NCI-H2171 treated with DMSO at 0.1 percent for 48 hours (cell line): ENCODE measurements at places on chromosomes 3 and 15.

DNA sequence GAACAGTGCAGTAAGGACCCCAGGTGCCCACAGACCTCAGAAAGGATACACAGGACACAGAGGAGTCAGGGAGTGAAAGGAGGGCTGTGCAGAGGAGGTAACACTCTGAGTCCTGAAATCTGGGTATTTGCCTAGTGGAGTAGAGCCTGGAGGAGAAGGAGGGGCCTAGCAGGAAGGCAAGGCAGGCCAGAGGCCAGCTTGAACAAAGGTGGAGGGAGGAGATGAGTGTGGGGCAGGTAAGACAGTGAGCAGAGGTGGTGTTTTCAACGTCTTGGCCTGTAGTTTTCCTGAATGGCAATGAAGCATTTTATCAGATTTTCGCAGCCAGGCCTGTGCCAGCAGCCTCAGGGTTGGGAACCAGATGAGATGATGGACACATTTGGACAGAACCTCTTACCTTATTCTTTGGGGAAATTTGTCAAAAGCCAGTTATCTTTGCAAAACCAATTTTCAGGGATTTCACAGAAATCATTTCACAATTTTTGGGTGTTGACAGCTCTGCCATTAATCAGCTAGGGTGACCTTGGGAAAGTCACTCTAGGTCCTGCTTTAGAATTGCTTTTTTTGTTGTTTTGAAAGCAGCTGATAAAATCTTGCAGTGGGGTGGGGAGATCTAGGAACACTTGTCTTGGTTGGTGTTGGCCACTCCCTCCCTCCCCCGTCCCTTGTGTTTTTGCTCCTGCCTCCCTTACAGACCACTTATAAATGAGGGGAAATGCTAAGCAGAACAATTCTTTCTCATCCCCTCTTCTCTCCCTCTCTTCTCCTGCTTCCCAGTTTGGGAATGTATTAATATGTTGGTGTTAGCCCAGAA is 38.4 kb downstream of the SPSB4 start:
- DNase-seq, result no peak

GRCh38 chr15:33278816-33279612 is 31.8 kb upstream of the RYR3 start:
- no peak for DNase-seq

GRCh38 chr3:101842245-101842934 is 6.9 kb upstream of the NFKBIZ start:
- no peak for DNase-seq

- DNase-seq, result peak; percentile 30
These were observed 520.4 kb downstream of the FOXP1 start for GRCh38 chr3:71062952-71063772.

- peak; percentile 9 for DNase-seq
These were observed 150.9 kb downstream of the LRRC28 start for GRCh38 chr15:99402014-99402729.

DNA sequence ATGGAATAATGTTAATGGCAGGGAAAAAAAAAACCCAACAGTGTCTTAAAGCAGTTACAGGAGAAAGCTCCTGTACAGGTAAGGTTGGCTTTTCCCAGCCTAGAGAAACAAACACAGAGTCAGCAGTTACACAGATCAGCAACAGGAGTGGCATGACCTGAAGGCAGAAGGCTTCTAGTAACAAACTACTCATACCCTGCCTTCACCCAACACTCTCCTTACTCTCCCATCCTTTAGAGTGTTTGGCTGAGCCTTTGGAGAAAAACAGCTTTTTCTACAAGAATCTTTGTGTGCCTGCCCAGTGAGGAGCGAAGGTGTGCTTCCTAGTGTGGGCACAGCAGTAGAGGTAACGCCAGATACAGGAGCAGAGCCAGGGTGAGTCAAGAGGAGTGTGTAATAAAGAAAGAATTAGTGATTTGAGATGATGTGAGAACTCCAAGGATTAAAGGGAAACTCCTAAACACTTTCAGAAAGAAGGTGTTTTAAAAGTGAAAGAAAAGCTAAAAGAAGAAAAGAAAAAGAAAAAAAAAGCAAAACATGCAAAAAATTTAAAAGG is 152.7 kb downstream of the POLR2M start:
- DNase-seq, result no peak

DNA sequence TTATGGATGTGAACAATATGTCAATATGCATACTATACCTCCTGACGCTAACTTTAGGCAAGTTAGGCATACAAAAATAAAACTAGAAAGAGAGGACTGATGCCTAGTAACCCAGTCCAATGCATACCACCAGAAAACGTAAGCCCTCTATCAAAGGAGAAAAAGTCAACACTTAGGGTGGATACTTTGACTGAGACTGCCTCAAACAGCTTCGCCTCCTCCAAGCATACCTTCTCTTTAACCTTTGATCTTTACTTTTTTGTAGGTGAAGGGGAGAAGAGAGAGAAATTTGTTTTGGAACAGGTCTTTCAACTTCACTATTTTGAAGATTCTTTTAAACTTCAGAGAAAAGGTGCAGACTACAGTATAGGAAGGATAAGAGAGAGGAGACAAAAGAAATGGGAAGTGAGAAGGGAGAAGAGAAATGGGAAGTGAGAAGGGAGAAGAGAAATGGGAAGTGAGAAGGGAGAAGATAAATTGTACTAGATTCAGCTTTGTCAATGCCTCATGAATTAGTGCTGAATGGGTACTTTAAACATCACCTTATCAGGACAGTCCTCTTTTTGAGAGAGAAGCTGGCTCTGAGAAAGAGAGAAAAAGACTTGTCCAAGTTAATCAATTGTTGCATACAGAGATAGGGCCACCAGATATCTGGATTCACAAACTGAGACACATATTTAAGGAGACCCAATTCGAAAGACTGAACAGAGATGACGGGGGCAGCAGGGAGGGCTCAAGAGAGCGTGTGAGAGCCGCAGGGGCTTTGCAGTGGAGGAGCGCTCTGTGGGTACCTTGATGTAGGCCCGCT is 1.0 kb downstream of the P3H2 start:
- no peak for DNase-seq

GRCh38 chr3:25589104-25589782 is 75.5 kb downstream of the TOP2B start:
- DNase-seq, result no peak

DNA sequence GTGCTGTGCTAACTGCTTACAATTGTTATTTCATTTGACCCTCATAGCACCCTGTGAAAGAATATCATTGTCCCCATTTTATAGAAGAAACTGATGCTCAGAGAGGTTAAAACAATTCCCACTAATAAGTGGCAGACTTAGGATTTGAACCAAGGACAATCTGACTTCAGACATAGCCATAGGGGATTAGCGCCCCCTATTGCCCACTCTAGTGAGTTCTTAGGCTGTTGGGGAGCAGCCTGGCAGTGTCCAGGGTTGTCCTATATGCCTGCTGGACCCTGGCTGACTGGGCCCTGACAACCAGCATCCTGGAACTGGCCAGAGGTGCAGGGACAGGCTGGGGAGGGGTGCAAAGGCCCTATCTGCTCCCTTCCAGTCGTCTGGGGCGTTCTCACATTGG is 15.4 kb downstream of the DPH3 start:
- DNase-seq, result no peak

DNA sequence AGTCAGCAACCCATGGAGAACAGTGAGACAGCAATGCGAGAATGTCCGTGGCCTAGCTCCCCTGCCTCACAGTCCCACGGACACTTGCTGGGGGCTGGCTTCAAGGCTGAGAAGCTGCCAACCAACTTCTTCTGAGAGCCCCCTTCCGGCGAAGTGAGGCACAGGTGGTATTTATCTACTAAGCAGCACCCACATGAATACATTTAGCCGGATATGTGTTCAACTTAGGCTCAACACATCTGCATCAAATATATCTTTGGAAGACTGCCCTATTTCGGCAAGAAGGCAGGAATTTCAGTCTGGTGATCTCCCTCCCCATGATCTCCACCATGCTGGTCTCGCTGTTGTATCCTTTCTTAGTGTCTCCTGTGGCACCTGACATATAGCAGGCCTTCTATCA is 340.9 kb upstream of the NR2E3 start:
- no peak for DNase-seq

DNA sequence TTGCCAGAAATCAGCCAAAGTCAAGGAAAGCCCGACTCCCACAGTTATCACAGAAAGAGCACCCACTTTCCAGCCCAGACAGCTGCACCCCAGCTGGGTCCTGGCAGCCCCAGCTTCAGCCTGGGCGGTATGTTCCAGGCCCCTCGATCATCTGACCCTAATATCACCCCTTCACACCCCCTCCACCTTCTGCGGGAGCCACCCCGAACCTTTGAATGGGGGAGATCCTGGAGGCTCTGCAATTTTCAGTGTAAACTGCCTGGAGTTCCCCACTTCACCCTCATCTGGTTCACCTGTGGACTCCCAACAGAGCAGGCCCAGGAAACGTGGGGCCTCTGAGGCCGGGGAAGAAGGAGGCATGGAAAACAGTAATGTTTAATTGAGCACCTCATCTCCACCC is 5.9 kb downstream of the PRSS50 start:
- no peak for DNase-seq

DNA sequence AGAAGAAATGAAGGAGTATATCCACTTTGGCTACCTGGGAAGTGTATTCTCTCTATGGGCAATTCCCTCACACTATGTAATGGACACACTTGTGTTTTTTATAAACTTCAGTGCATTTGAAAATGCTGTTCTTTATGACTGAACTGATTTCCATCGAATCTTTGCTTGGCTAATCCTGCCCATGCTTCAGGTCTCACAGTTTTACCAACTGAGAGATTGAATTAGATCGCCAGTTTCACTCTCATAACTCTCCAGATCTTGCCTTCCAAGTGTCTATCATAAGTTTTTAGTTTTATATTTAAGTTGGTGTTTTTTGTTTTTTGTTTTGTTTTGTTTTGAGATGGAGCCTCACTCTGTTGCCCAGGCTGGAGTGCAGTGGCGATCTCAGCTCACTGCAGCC is 73.5 kb upstream of the MBNL1 start:
- DNase-seq, result no peak

- no peak for DNase-seq
These were observed 278.7 kb upstream of the SOX2 start for GRCh38 chr3:181432992-181433391.

DNA sequence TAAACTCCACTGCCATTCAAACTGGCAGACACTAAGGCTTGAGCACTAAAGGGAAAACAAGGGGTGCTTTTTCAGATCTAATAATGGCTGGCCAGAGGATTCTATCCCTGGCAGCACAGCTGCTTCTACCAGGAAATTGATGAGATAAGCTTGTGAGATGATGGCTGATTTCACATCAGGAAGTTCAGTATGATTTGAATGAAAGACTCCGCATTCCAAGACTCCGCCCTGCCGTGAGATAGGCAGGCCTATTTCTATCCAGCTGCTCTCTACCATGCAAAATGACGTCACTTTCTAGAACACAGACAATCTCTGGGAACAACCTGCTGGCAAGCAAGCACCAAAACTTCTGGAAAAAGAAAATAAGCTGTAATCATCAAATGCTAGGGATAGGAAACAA is 171.8 kb downstream of the WDR76 start:
- no peak for DNase-seq

- no peak for DNase-seq
These were observed 187.8 kb downstream of the UBE3A start for GRCh38 chr15:25250906-25251622.

DNA sequence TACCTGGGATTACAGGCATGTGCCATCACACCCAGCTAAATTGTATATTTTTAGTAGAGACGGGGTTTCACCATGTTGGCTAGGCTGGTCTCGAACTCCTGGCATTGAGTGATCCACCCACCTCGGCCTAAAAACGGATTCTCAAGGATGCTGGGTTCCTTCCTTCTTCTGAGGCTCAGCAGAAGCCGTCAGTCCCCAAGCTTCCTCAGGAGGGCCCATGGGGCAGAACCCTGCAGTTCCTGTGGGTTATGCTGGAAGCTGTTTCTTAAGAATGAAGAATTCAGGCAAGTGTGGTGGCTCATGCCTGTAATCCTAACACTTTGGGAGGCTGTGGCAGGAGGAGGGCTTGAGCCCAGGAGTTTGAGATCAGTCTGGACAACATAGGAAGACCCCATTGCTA is 29.0 kb upstream of the ZNF710 start:
- DNase-seq, result no peak

DNA sequence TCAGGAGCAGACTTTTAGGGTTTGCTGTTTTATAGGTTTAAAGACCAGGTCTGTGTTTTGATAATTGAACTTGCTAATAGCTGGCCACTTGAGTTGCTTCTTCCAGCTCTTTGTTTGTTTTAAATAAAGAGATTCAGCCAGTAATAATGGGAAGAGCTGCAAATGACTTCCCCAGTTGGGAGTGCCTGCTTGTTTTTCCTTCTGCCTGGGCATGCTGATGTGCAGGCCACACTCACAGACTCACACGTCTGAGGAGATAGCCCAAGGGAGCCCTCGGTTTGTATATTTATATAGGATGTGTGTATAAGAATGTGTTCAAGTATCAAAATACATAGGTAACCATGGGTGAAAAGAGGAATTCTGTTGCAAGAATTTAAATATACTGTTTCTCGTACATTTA is 78.2 kb upstream of the BOC start:
- DNase-seq, result no peak

DNA sequence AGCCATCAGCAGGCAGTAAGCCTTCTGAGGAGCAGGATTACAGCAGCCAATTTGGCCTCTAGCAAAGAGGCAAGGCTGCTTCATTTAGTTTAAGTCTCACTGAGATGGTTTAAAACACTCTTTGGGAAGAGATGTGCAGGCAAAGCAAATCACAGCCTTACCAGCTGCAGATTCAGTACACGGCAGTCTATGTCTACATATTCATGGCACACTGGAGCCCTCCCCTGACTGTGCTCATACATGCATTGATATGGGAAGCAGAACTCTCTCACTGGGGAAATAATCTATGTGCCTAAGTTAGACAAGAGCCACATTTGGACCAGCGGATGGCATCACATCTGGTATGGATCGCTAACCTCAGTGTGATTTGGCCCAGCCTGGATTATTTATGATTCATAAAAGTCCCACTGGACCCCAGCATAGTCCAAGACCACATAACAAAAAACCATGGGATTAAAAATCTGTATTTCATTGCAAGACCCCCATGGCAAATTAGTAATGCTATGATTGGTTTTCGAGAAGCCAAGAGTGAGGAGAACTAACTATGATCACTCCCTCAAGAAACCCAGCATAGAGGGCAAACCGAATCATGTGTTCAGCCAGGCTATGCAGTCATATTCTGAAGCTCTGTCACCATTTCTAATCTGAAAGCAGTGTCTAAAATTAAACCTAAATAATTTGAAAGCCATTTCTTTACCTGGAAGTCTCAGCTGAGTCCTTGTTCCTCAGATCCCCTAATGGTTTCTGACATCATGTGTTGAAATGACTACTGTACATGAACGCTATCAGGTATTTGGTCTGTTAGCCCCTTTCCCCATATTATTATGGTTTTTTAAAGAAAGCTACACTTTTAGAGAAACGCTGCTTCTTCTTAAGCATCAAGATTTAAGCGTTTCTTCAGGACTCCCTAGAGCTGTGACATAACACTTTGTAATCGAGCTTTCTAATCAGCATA is 1.2 kb downstream of the PRICKLE2 start:
- DNase-seq, result no peak

DNA sequence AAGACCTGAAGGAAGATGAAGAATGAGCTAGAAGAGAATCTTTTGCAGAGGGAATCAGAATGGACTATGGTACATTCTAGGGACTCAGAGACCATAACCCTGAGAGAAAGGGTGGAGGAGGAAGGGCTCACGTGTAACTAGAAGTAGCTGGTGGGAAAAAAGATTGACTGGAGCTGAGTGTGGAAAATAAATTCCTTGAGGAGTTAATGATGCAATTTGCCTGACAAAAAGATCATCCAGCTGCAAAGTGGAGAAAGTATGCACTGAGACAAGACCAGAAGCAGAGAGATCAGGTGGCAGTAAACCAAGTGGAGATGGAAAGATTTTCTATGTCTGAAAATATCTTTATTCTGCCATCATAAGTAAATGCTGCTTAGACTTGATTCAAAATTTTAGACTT is 52.9 kb upstream of the TBL1XR1 start:
- DNase-seq, result no peak

GRCh38 chr3:32216172-32216783 is 22.2 kb upstream of the CMTM8 start:
- DNase-seq, result no peak
